Glutamatergic neuron (in vitro differentiated cells): ENCODE measurements at places on chromosomes 2 and 18.

DNA sequence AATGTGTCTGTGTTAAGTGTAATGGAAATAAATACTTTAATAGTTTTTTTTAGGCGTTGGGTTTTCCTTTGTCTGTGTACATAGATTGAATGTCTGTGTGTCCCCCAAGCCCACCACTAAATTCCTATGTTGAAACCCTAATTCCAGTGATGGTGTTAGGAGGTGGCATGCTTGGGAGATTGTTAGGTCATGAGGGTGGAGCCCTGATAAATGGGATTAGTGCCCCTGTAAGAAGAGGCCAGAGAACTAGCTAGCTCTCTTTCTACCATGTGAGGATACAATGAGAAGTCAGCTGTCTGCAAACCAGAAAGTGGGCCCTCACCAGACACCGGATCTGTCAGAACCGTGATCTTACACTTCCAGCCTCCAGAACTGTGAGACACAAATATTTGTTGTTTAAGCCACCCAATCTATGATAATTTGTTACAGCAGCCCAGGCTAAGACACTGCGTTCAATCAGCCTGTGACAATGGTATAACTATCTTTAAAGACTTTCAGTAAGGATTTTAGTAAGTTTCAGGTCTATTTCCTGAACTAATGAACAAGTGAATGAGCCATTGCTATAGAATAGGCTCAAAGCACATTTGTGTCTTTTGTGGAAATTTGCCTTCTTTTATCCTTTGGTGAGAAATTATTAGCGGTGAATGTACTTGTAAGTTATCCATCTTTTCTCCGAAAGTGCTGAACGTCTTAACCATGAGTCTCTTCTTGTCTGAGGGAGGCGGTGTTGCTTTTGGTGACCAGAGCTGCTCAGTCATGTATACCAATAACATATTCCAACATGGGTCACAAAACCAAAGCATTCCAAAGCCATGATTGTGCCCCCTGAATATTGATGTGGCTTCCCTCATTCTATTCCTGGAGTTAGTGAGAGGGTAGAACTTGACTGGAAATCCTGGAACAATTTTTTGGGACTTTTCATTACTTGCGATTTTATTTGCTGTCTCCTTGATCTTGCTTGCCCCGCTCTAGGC lies 29.6 kb upstream of the IL1R1 start:
- DNase-seq, result no peak

DNA sequence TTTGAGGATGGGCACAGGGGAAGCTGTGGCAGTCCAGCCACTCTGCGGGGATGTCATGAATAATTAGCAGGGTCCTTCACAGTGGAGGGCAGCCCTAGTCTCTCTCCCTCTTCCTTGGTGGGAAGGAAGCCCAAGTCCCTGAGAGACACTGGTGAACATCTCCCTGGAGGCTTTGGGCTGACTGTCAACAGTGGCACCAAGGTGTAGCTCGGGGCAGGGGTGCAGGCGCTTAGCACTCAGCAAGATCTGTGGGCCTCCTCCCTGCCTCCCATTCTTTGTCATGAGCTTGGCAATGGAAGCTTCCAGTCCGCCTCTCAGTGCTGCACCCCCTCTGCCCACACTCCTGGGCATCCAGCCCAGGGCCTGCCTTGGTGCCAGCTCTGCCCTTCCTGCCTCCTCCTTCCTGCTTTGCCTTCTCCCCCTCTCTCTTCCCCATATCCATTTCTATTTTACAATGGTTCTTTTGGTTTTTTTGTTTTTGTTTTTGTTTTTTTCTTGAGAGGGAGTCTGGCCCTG lies 59.4 kb downstream of the STEAP3 start:
- no peak for DNase-seq

GRCh38 chr2:141697035-141697434 lies 433.8 kb downstream of the LRP1B start:
- no peak for DNase-seq

DNA sequence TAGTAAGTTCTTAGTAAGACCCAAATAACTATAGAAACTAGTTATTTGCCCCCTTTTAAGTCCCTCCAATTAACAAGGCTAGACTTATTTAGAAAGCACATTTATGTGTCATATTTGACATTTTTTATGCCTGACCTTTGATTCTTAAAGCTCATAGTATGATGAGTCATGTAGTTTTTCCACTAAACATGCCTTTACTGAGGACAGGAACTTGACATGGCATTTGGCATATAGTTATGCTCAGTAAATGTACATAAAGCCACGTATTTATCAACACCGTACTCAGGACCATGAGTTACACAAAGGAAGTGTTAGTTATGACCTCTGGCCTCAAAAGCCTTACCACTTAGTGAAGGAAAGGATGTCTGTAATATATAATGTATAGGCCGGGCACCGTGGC lies 78.9 kb downstream of the GNAL start:
- no peak for DNase-seq

- no peak for DNase-seq
Observed at GRCh38 chr2:29759360-29759759, 162.0 kb downstream of the ALK start.

- no peak for DNase-seq
Observed at GRCh38 chr18:7485616-7486015, 81.5 kb upstream of the PTPRM start.

- DNase-seq, result no peak
Observed at GRCh38 chr2:229118927-229119326, 152.2 kb downstream of the PID1 start.

GRCh38 chr2:35080231-35080910 lies 1275.2 kb upstream of the CRIM1 start:
- DNase-seq, result no peak

DNA sequence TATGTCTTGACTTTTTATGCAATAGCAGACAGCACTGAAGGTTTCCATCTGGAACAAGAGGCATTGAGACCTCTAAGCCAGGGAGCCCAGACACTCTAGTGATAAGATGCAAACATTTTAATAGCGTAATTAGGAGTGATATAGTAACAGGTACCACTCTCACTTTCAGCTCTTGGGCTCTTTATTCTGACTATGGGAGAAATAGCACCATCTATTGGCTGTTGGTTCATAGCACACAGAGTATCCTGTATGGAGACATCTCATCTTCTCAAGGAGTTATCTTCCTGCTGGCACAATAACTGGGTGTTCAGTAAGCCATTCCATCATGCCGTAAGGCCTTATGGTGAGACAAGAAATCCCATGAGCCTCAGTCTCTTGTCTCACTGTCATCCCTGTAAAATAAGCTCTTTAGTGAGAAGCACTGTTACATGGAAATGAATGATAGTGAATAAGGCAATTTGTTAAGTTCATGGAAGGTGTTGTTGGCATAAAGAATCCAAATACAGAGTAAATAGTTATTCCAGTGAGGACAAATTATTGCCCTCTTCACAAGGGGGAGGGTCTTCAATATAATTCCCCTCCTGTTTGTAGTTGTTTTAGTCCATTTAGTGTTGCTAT lies 48.3 kb downstream of the THUMPD2 start:
- DNase-seq, result no peak

DNA sequence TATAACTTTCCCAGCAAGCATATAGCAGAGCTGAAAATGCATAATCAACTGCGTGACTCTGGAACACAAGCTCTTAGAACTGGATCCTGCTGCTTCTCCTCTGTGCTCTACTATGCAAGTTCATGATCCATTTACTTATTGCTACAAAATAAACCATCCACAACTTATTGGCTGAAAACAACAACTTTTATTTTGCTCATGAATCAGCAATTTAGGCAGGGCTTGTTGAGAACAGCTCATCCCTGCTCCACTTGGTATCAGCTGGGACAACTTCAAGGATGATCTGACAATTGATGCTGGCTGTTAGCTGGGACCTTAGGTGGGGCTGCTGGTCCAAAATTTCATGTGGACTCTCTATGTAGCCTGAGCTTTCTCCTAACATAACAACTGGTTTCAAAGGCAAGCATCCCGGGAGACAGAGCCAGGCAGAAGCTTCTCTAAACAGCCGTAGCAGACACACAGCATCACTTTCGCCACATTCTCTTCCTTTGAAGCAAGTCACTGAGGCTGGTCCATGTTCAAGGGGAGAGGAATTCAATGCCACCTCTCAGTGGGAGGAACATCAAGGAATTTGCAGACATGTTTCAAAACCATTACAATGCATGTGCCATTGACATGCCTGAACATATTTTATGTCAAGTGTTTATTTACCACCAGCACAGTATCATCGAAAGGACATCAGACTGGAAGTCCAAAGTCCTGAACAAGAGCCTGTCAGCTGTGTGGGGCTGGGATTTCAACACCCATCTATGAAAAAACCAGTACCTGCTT lies 153.1 kb upstream of the PKDCC start:
- DNase-seq, result no peak

DNA sequence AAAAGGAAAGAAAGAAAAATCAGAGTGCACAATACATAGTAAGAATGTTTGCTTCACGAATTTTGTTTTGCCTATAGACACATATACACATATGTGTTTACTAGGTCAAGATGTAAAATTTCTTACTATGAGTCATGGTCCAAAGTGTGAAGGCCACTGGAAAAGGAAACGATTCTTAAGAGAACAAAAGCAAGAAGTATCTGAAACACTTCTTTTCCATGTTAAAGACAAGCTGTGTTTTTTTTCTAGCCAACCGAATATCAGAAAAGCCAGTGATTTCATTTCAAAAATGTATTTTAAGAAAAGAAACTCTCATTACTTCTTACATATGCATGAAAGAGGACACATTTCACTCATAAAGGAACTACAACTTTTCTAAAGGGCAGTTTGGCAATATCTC lies 24.9 kb downstream of the PECR start:
- DNase-seq, result no peak

- DNase-seq, result no peak
Observed at GRCh38 chr2:70615222-70615621, 61.6 kb upstream of the TGFA start.

DNA sequence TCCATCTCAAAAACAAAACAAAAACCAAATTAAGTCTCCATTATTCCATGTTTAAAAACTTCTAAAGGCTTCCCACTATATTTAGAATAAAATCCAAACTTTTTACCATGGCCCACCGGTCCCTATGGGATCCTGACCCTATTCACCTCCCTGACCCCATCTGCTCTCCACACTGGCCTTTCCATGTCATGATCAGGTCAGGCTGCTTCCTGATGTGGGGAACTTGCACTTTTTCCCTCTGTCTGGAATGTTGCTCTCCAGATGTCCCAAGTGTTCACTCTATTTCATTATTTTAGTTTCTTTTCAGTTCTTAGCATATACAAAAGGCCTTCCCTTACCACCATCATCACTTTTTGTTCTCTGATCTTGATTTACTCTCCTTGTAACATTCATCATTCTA lies 7.5 kb upstream of the MTA3 start:
- DNase-seq, result no peak

GRCh38 chr2:73290049-73290839 lies 3.1 kb downstream of the EGR4 start:
- peak; percentile 56 for DNase-seq

DNA sequence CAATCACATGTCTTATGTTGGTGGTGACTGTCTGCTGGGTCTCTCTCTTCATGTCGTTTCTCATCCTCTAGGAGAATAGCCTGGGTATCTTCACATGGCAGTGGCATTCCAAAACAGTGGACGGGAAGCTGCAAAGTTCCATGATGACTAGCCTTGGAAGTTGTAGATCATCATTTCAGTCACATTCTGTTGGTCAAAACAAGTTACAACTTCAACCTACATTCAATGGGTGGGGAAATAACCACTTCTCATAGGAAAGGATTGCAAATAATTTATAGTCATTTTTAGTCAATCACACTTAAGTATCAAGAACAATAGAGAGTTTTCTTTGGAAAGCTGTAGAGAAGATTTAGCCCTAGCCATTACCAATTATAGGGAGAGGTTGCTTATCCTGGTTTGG lies 395.0 kb upstream of the CDH2 start:
- DNase-seq, result no peak

DNA sequence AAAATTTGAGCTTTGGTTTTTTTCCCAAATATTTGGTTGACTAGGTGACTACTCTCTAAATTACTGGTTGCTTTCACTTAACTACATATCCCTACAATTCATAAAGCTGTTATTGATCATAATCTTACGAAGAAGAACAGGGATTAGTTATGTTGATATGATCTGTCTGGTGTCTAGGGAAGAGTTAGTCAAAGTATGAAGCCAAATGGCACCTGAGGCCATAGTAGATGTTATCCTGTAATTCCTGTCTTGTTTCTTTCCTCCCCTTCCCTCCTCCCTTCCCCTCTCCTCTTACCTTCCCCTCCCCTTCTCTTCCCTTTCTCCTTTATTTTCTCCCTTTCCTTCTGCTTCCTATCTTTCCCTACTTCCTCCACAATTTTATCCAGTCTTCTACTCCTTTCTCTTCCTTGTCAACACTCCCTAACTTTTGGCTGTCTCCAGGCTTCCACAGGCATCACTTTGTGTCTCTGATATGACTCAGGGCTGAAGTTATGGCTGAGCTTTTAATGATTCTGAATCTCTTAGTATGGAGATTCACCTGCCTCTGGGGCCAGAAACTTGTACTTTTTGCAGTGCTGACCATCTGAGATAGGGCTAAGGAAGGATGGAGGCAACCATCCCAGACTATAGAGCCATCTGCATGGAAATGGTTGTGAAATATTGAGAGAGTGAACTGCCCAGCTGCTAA lies 149.9 kb upstream of the TCF4 start:
- DNase-seq, result no peak

DNA sequence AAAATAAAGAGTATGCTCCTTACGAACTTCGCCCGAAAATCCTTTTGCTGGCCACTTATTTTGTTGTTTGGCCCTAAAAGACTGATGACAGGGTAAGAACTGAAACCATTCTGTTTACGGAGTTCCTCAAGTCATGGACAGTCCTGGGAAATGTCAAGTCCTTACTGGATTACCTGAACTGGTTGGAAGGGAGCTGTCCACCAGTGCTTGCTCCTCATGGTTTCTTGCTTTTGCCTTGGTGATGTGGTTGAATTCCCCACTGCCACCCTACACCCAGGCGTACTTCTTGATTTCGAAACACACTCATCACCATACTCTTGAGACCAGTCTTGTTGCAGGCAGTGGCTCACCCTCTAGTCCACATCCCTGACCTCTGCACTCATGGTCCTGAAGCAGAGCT lies 49.1 kb upstream of the CHMP1B start:
- no peak for DNase-seq

DNA sequence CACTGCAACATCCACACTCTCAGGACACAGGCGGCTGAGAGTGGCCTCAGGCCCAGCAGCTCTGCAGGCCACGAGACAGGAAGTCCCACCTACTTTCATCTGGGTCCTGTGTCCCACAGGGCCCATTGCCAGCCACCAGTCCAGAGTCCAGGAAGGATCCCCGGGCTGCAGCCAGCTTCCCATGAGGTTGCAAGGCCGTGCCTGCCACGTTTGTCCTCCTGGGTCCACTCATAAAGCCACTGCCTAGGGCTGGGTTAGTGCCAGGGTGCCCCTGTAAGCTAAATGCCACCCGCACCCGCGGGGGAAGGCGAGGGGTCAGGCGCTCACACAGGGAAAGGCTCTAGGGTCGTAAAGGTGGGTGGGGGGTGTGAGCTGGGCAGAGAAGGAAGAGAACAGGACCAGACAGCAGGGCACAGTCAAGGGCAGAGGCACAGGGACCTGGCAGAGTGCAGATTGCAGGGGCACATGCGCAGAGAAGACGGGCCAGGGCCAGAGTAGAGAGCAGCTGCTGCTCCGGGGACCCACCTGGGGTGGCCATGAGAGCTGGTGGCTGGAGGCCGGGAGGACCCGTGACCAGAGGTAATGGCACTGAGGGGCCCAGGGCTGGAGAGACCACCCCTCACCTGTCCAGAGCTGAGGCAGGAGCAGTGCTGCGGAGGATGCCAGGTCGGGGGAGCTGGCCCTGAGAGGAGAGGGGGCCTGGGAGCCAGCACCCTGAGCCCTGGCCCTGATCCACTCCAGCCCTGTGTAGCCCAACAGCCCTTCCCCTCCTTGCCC lies 8.0 kb downstream of the AGXT start:
- peak; percentile 14 for DNase-seq
